Activated CD4-positive, alpha-beta T cell treated with anti-CD3 and anti-CD28 coated beads, Interleukin-2, amount 50 U/mL, for 4 hours (primary cell): ENCODE measurements at places on chromosomes 11 and 22.

- no peak for DNase-seq
These were observed 10.9 kb downstream of the TST start for GRCh38 chr22:37008365-37008764.

- no peak for DNase-seq
These were observed 613.9 kb downstream of the TBC1D22A start for GRCh38 chr22:47376322-47376700.

DNA sequence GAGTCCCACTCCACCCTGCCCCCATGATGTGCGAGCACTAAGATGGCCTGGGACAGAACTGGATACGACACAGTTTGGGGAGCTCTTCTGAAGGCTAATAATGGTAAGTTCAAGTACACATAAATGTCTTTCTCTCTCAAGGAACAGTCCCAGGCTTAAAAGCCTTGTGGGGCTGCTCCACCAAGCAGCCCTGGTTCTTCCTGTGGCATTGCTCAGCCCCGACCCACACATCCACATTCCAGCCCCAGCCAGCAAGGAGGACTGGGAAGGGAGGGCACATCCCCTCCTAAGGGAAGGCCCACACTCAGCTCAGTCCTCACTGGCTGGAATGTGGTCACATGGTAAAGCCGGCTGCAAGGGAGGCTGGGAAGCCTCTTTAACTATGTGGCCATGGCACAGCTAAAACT lies 13.3 kb upstream of the MB start:
- no peak for DNase-seq

DNA sequence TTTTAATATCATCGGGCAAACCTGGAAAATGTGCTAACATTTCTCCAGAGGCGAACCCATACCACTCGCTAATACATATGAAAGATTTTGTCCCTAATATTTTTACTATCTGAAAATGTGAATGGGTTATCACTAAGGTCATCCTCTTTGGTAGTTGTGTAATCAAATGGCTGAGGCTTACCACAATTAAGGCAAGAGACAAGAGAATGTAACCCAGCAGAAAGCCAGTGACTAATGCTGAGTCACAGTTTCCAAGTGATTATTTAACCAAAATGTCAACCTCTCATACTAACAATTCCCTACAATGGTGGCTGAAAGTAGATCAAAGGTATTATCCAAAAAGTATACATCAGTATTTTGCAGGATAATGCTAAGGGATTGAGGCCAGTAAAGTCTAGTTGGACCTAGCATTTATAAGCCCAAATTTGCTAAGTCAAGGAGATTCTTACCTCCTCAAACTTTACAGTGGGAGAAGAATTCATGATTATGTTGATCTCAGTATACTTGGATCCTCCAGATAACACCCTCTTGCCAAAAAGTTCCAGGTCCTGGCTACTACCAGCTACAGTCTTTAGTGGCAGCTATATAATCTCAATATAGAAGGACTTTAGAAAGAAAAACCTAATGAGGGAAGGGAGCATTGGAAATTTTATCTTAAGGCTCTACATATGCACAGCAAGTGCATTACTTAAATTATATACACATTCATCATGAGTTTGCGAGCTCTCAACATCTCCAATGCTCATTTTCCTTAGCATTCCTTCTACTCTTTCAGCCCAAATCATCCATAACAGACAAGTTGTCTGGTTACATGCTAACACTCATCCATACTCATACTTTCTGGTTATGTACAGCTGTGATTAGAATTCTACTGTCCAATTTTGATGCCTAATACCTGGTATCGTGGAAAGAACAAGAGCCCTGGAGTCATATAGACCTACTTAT lies 25.4 kb downstream of the SIK3 start:
- DNase-seq = no peak

DNA sequence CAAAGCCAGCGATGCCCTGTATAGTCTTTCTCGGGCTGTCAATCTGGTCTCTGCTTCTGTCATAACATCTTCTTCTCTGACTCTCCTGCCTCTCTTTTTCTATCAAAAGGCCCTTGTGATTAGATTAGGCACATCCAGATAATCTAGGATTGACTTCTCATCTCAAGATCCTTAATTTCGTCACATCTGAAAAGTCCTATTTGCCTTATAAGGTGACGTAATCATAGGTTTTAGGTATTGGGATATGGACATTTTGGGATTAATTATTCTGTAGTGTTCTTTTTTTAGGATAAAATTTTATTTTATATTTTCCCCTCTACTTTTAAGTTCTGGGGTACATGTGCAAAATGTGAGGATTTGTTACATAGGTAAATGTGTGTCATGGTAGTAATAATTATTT lies 480.8 kb upstream of the CCDC90B start:
- no peak for DNase-seq

GRCh38 chr11:7977232-7977917 lies 9.8 kb upstream of the EIF3F start:
- no peak for DNase-seq

DNA sequence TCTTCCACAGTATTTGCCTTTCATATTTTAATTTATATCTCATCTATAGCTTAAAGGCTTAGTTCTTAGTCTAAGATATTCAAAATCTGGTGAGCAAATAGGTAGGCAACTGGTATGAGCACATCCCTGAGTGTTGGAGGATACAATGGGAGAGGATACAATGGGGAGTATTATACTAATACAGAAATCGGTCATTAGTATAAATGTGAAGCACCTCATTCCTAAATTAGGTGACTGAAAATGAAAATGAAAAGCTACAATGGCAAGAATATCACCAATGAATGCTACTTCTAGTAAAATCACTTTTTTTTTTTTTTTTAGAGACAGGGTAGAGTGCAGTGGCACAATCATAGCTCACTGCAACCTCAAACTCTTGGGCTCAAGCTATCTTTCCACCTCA lies 21.0 kb downstream of the ENTHD1 start:
- no peak for DNase-seq

- DNase-seq = no peak
These were observed 65.4 kb upstream of the BLID start for GRCh38 chr11:122181372-122181771.

- DNase-seq = no peak
These were observed 31.4 kb downstream of the PPIL2 start for GRCh38 chr22:21697021-21697771.
